SJSA1 (cell line): ENCODE measurements at places on chromosomes 4 and X. TPM values are rescaled to one million over a fixed set of nuclear protein-coding genes. Genes with fewer than 3 reads are reported as not detected.

DNA sequence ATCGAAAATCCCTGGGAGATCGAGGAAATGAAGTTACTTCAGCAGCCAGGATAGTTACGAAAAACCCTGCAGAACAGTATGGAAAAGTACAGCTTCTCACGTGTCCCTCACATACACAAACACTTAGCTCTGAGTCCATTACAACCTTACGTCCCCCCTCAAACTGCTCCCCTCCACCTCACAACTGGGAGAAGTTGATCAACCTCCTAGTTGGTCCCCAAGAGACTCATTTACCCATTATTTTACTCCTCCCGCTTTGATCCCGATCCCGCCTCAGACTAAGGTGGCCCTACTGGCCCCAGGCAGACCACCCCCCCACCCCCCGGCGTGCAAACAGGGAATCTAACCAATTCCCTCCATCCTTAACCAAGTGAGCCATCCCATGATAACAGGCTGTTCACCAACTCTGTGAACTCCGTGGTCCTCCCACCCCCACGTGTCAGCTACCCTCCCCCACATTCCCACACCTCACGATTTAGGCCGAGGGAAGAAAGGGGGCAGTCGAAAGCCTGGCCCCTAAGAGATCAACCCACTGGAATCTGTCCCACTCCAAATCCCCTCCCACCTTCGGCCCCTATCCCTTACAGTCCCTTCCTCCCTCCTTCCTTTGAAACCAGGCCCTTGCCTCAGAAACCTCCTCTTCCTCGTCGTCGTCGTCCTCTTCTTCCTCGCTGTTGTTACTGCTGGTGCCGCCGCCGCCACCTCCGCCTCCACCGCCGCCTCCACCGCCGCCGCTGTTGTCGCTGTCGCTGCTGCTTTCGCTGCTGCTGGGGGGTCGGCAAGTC lies 755 bp downstream of the ANKRD17 start:
- peak overlapping the region; percentile 97 for H3K27ac ChIP-seq
- peaks cover 9% of the 10 kb centered on the region for H3K4me1 ChIP-seq
- peaks cover 22% of the 10 kb centered on the region for H3K36me3 ChIP-seq
- H3K27me3 ChIP-seq: no peaks in the 10 kb centered on the region

DNA sequence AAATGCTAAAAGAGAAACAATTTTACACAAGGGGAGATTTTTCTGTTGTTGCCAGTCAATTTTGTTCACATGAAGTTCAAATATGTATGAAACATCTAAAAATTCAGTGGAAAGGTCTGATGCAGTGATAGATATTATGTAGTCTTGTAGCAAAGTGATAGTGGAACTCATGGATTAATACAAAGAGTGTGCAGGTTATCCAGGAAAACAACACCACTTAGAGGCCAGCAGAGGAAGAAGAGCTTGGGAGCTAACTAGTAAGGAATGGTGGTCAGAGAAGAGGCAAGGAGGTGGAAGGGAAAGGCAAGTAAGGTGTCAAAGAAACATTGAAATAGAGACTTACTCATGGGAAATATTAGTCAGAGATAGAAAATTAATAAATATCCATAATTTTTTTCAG lies 395.6 kb downstream of the MAPK10 start:
- no peak overlapping the region for H3K4me3 ChIP-seq

- H3K4me3 ChIP-seq: no peak overlapping the region
- no peaks in the 10 kb centered on the region; the same call in 1 of the 2 replicates for H3K27me3 ChIP-seq
- H3K27ac ChIP-seq: peak overlapping the region; percentile 55
- H3K36me3 ChIP-seq: peaks cover 47% of the 10 kb centered on the region
Measured at GRCh38 chr4:78922207-78922606, 17.0 kb downstream of the PAQR3 start.

DNA sequence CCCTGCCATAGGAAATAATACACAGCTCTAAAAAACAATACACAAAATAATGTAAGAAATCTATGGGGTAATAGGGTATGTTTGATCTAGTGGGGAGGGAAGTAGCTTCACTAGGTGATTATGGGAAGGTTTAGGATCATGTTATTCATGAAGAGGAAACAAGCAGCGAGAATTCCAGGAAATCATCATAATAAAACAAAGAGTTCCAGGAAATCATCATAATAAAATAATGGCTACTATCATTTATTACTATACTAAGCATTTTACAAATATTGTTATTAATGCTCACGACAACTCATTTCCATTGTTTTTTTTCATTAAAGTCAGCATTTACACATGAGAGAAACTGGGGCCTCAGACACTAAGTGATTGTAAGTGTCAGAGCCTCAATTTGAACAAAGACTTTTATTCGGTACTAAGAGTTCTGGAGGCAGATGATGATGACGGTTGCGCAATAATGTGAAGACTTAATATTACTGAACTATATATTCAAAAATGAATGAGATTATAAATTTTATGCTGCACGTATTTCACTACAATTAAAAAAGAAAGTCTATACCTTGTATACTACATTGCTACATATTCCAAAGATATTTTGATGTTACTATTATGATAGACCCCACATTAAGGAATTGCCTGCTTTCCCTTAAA lies 12.2 kb upstream of the CXCL8 start:
- DNase-seq: no peak
- peaks cover 48% of the 10 kb centered on the region for H3K4me1 ChIP-seq
- no peak overlapping the region for H3K4me3 ChIP-seq
- H3K36me3 ChIP-seq: no peaks in the 10 kb centered on the region

DNA sequence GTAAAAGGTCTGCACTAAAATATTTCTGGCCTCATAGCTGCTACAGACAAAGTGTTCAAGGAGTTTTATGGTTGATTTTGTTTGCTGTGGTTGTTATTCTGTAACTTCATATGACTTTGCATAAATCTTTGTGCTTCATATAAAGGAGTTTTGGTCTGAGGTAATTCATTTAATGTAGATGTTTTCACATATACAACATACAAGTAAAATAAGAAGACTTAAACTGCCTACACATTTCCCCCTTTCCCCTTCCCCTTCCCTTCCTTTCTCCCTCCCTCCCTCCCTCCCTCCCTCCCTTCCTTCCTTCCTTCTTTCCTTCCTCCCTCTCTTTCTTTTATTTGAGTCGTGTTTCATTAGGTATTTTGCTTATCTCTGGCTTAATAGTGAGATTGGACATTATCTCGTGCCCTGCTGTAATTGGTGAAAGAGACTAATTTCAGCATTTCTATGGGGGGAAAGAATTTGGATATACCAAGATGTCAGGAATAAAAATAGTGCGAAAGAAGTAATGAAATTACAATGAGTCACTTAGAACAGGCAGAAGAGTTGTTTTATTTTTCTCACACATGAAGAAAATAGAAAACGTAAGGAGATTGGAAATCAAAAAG lies 144.9 kb upstream of the MAD2L1 start:
- no peaks in the 10 kb centered on the region for H3K27me3 ChIP-seq
- no peak overlapping the region for H3K27ac ChIP-seq
- no peak for DNase-seq
- no peaks in the 10 kb centered on the region for H3K36me3 ChIP-seq
- H3K4me1 ChIP-seq: no peaks in the 10 kb centered on the region
- no peak overlapping the region for H3K4me3 ChIP-seq

DNA sequence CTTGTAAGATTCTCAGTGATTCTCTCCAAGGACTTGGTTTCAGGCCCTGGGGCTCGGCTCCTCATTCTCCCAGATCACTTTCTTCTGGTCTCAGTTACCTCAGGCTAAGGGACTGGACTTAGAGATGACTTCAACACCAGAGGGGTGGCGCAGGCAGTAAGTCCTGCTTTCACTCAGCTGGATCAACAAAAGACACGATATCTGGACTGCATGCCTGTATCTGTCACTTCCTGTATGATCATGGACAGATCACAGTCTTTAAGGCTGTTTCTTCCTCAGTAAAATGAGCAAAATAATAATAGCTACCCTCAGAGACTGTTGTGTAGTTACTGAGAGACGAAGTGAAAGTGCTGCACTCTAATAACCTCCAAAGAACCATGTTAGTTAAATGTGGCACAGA lies 19.5 kb upstream of the CXCR3 start:
- DNase-seq: peak; percentile 1
- H3K27me3 ChIP-seq: no peaks in the 10 kb centered on the region
- no peaks in the 10 kb centered on the region for H3K4me1 ChIP-seq

Gene EMCN
- not detected in 2 replicates for total RNA-seq

Gene PPEF2
- not detected in 2 replicates for total RNA-seq

Gene CENPC
- 16.0 and 22.7 TPM in 2 replicates for total RNA-seq

Gene ATOH1
- not detected in 2 replicates for total RNA-seq
